ENCODE measurements at places on chromosomes 4 and X.

- no peak for DNase-seq
These were observed 734.6 kb upstream of the TENM3 start for GRCh38 chr4:181508601-181509000.

DNA sequence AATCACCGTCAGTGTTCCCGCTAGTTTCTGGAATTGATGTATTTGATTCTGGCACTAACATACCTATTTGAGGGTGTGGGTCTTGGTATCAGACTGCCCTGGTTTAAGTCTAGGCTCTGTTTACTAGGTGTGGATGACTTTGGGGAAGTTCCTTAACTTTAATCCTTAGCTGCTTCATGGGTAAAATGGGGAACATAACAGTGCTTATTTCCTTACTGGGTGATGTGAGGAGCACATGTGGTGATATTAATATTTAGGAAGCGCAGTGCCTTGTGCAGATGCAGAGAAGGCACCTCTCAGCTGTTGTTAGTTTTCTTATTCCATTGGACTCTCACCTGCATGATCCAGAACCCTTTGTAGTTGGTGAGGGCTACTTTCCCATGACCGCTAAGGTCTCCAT lies 17.1 kb downstream of the RNF4 start:
- no peak for DNase-seq

DNA sequence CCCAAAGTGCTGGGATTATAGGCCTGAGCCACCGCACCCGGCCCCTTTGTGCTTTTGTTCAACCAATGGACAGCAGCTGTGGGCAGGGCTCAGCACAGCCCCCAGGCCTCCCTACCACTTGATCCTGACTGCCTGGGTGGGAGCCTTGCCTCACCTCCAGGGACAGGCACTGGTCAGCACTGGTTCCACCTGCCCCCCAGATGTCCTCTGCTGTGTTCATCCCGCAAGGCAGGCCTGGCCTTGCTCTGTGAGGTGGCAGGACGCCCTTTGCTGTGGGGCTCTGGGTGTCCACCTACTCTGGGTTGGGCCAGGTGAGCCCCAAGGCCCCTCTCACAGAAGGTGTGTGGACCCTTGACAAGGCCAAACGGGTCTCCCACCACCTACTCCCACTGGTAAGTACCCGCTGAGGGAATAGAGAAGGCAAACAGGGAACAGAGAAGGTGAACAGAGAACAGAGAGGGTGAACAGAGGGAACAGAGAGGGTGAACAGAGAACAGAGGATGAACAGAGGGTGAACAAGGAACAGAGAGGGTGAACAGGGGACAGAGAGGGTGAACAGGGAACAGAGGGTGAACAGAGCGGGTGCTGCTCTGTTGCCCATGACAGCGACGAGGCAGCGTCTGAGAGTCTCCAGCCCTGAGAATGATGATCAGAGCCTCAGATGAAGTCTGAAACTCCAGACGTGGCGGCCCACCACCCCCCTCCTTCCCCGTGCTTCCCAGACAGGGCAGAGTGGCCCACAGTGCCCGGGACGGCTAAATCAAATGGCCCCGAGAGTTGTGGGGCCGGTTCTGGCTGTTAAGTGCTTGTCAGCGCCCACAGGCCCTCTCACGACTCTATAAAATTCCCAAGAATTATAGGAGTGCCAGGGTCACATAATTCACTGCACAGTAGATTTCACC lies 55.0 kb upstream of the NKX1-1 start:
- DNase-seq, result peak; percentile 10

DNA sequence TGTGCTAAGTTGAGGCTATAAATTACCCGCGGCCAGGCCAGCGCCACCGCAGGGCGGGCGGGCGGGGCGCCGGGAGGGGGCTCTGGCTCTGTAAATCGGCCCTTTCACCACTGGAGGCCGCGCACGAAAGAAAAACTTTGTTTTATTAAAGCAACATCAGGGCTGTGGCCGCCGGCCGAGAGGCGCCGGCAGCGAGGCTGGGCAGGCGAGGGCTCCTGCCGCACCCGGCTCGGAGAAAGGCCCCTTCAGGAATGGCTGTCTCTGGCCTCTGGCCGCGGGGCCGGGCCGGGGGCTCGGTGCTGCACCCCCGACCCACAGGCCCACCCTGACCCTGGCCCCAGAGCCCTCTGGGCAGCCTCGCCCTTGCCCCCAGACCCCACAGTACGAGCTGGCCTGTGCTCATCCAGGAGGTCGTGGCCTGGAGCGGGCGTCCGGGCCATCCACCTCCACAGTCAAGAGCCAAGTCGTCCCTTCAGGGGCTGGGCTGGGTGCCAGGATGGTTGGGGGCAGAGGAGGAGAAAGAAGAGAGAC lies 29.5 kb upstream of the FGFR3 start:
- no peak for DNase-seq

- DNase-seq, result no peak
These were observed 55.0 kb downstream of the SYTL5 start for GRCh38 chrX:38061335-38061734.

- no peak for DNase-seq
These were observed 12.1 kb downstream of the HTRA3 start for GRCh38 chr4:8281519-8282133.

DNA sequence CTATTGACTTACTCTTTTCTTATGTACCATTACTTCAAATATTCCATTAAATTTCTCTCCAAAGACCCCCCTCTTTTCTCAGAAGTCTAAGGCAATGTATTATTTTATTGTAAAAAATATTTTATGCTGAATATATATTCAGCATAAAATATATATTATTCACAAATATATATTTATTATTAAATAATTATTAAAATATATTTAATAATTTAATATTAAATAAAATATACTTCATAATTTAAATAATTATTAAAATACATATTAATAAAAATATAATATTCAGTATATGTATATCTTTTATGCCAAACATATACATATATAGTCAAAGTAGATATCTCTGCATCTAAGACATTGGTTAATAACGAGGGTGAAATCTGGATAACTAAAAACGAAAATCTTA lies 418.4 kb downstream of the GASK1B start:
- no peak for DNase-seq

DNA sequence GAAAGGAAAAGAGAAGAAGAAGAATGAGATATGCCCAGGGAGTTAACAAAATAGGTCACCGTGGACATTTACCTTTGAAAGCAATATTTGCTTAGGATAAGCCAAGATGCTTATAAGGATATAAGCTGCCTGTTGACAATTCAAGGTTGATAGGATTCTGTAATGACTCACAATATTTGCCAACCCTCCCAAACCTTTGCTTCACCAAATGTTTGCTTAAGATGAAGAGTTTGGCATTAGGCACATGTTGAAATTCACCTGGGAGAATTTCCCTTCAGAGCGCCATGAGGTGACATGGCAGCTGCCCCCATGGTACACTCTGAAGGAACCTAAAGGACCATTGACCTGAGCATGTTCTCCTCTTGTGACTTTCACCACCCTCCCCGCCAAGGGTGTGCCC lies 4.6 kb downstream of the PALLD start:
- DNase-seq, result no peak

GRCh38 chr4:25000639-25001038 lies 30.1 kb downstream of the LGI2 start:
- DNase-seq, result no peak

Data from CD4-positive, alpha-beta T cell treated with Interleukin-15 for 1 hour (primary cell).